ENCODE measurements at places on chromosomes 4 and X. TPM values are rescaled to one million over a fixed set of nuclear protein-coding genes. Genes with fewer than 3 reads are reported as not detected.

GRCh38 chr4:123661080-123661737 lies 264.6 kb downstream of the SPRY1 start:
- DNase-seq: no peak

The VCX2 gene
- total RNA-seq: not detected

DNA sequence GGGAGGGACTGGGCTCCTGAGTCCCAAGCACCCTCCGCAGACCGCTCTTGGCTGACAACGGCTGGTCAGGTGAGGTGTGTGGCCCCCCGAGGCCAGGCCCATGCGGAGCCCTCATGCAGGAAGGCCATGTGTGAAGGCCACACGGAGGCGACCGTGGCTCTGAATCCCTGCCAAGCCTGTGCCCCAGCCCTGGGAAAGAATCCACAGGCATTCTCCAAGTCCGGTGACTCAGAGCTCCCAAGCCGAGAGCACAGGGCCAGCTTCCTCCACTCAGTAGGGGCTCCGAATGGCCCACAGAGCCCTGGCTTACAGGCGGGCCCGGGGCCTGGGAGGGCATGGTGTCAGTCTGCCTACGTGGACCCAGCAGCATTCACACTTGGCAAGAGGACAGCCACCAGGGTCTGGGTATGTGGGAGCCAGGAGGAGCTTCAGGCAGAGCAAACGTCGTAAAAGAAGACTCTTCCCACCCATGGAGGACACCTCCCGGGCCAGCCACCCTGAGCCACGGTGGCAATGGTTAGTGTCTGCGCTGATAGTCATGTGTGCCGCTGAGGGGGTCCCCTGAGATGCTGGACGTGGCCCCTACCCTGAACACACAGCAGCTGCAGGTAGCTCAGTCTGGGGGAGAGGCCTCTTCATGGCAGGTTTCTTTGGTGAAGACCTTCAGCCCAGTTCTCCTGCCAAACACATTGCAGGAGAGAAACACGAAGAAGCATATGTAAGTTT lies 105.7 kb downstream of the PSAPL1 start:
- no peak for DNase-seq

The SMS gene
- total RNA-seq: 120 TPM

The ANKRD50 gene
- total RNA-seq: 0.43 TPM

Measured in activated CD4-positive, alpha-beta memory T cell treated with anti-CD3 and anti-CD28 coated beads for 36 hours (primary cell).